ENCODE measurements at places on chromosomes 11 and 22.

DNA sequence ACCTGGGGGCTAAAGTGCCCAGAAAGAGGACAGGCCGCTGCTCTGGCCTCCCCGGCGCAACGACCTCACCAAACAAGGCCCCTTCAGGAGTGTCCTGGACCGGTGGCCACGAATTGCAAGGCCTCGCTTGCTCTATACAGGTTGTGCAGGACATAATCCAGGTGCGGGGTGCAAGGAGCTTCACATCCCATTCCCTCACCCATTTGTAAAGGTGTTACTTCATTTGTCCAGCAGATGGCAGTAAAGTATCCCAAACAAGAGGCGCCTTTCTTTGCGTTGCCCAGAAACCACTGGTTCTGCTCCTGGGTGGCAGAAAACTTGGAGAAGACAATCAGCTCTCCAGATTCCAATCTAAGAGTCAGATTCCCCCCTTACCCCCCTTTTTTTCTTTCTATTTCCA is 35.9 kb upstream of the PRDM11 start:
- no peak for DNase-seq

GRCh38 chr22:46734830-46735453 is 3.1 kb downstream of the CERK start:
- peak; percentile 73 for DNase-seq

DNA sequence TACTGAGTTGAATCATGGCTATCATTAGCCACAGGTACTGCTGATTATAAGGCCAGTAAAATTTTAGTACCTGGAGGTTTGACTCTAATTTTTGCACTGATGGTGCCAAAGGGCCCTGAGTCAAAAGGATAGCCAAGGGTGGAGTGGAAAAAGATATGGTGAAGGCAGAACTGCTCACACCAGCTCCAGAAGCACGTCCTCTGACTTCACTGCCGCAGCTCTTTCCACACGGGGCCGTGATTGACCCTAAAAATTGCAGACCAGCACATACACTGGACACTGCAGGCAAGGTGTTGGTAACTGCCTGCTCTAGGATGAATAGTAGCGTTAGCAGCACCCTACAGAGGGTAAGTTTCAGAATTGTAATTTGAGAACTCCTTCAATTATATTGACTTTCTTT is 25.4 kb upstream of the GRIK4 start:
- no peak for DNase-seq

DNA sequence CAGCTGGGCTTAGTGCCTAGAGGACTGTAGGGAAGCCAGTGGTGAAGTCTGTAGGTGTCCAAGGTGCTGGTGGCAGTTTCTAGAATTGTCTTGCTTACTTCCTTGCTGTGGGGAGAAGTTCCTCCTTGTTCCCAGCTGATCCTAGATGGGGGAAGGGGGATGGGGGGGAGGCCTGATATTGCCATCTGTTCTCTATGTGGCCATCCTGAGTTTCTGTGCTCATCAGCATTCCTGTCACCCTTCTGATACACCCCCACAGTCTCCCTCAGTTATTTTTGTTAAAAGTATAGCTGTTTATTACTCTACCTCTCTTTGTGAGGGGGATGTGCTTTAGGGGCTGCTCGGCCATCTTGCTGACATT is 36.5 kb downstream of the MADD start:
- no peak for DNase-seq

DNA sequence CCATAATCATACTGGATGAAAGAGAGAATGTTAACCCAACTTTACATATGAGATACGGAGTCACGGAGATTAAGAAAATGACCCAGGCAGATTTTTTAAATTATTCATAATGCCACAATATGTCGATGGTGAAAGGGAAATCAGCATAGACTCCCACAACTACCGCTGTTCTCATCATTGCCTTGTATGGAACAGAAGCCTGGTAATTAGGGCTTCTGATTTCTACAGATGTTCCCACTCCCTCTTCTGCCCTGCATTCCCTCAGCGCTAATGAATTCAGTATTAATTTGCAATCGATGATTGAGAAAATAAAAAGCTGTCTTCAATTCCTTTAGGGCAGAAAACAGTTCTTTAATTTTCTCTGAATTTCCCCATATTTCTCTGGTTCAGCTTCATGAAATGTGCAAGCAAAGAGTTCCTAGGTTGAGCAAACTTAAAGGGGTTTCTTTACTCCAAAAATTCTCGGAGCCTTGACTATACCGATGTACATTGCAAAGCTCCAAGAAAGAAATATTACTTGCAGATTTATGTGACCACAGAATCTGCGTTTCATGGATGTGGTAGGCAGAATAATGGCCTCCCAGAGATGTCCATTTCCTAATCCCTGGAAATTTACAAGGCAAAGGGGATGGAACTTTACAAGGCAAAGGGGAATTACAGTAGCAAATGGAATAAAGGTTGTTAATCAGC is 134.9 kb upstream of the ZC3H12C start:
- no peak for DNase-seq

GRCh38 chr22:40070701-40071100 is 75.9 kb downstream of the FAM83F start:
- DNase-seq = no peak

- DNase-seq = no peak
Measured at GRCh38 chr11:66842501-66842895, 743 bp upstream of the RCE1 start.

GRCh38 chr11:29282088-29282487 is 734.7 kb downstream of the KCNA4 start:
- no peak for DNase-seq

GRCh38 chr11:102046841-102047240 is 396 bp upstream of the CFAP300 start:
- DNase-seq = no peak

DNA sequence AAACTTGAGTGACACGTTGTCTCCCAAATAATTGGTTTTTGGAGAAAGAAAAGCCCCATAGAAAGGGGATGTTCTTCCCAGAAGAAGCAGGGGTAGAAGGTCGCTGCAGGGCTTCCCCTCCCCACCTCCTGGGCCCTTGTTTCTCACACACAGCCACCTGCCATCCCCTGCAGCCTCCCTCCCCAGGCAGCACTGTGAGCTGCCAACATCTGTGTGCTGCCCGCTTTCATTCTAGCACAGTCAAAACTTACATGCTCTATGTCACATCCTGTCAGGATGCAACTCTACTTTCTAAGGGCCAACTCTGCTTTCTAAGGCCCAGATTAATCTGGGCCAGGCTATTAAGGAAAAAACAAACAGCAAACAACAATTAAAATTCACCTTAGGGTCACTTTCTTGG is 309.4 kb upstream of the ZC3H12C start:
- DNase-seq = no peak

- DNase-seq = peak; percentile 18
Measured at GRCh38 chr11:75667831-75668450, 897 bp downstream of the MAP6 start.

DNA sequence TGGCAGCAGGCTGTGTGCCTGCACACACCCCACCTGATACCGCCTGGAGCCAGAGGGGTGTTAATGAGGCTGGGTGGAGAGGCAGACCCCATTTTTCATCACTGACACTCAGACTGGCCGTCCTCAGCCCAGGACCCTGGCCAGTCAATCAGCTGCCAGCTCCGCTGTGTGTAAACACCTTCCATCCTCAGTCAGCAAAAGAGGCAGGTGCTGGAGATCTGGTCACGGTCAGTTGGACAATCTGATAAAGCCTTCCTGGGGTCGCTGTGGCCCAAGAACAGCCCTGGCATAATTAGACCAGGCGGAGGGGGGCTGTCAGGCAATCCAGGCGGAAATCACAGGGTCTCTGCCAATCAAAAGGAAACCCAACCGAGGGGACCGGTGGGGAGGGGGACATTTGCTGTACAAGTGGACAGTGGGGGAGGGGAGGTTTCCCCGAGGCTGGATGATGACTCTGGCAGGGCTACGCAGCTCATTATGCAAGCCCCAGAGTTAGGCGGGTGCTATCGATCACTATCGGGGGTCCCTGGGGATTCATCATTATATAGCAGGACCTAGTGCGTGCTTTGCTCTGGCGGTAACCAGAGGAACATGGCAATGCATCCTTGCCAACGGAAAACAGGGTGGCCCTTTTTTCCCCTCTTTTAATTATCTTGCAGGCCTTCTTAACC is 72.9 kb downstream of the ABTB2 start:
- DNase-seq = no peak

DNA sequence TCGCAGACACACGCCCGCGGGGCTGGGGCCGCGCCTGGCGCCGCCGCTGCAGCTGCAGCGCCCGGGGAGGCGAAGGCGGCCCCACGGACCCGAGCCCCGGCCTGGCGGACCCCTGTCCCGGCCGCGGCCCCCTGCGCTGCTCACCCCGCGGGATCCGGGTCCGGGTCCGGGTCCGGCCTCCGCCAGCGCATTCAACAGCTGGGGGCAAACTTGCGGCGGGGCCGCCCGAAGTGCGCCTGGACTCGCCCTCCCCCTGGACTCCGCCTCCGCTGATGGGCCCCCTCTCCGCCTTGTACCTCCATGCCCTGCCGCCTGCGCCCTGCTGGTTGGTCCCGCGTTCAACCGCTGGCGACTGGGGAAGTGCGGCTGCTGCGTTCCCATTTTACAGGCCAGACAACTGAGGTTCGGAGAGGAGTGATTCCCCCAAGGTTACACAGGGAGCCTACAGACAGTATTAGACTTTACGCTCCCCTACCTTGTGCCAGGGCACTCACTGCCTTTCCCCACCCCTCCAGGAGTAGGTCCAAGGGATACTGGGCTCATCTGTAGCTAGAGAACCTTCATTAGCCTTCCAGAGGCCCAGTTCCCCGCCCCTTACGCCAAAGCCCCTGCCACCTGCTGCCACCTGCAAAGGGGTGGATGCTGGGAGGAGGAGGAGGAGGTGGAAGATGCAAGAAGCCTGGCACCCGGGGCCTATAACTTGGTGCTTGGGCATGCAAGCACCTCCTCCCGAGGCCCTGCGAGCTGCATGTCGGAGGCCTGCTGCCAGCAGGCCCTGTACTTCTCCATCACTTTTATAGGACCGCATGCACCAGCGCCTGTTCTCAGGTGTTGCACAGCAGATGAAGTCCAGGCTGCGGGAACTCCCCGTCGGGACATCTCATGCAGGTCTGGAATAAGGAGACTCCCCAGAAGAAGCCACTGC is 694 bp upstream of the ELFN2 start:
- no peak for DNase-seq

DNA sequence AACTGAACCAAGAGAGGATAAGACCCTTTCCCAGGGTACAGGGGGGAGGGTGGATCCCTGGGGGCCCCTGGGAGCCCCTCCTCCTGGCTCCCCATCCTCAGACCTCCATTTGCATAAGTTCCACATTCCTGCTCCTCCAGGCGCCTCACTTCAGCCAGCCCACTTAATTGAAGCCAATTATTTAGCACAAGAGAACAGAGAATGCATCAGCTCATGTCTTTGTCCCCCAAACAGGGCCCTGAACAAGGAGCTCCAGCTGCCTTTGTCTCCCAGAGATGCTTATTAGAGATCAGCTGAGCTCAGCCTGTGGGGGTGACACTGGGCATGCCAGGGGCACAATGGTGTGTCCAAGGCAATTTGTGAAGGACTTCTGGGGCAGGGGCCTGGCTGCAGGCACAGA is 89.9 kb upstream of the PRDM11 start:
- no peak for DNase-seq

DNA sequence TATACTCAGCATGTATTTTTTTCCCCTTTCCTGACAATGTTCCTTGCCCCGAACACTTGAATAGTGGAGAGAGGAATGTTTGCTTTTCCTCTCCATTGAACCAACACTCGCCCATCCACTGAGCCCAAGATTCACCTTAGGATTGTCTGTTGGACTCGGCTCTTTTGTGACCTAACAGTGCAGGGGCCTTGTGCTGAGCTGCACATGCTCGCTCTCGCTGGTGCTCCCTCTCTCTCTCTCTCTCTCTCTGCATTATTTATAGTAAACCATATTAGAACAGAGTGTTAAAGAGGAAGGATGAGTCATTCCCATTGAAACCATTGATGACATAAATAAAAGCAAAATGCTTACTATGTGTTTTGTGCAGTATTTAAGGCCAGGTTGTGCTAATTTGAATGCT is 20.7 kb downstream of the ZBTB16 start:
- peak; percentile 31 for DNase-seq

GRCh38 chr11:80168796-80169195 is 728.0 kb upstream of the TENM4 start:
- no peak for DNase-seq

DNA sequence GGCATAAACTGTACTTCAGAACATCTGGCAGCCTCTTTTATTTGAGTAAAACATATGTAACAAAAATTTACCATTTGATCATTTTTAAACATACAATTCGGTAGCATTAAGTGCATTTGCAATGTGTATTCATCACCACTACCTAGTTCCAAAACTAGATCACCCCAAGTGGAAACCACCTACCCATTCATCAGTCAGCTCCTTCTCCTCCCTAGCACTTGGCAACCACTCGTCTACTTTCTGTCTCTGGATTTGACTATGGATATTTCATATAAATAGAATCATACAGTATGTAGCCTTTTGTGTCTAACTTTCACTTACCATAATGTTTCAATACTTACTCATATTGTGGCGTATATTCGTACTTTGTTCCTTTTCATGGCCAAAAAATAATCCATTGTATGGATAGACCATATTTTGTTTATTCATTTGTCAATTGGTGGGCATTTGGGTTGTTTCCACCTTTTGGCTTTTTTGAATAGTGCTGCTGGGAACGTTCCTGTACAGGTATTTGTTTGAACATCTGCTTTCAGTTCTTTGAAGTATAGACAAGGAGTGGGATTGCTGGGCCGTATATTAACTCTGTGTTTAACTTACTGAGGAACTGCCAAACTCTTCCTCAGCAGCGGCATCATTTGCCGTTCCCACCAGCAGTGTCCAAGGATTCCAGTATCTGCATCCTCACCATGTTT is 27.2 kb upstream of the ADORA2A start:
- no peak for DNase-seq

GRCh38 chr22:21811982-21812381 is 55.5 kb downstream of the MAPK1 start:
- DNase-seq = no peak

- DNase-seq = no peak
Measured at GRCh38 chr11:113796663-113797259, 17.2 kb downstream of the CLDN25 start.

- DNase-seq = no peak
Measured at GRCh38 chr11:4161305-4161704, 66.7 kb downstream of the RRM1 start.

DNA sequence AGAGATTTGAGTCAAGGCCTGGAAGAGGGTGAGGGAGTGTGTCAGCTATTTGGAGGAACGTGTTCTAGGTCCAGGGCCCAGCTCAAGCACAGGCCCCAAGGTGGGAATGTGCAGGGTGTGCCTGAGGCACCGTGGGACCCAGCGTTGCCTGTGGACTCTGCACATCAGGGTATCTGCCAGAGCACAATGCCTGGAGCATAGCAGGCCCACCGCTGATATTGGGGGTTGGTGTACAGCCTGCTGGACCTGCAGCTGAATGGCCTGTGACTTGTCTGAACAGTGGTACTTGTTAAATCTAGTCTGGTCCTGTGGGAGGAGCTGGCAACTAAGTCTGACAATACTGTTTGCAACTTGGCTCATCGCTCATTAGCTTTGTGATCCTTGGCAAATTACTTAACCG is 131.7 kb downstream of the GRIK4 start:
- DNase-seq = no peak

All from CD4-positive, alpha-beta T cell treated with Interferon gamma for 1 hour (primary cell).